HCT116 (cell line): ENCODE measurements at places on chromosomes 6 and 20. TPM values are rescaled to one million over a fixed set of nuclear protein-coding genes. Genes with fewer than 3 reads are reported as not detected.

CRYBG1 gene
- total RNA-seq, result 10.7 TPM

TMEM74B gene
- total RNA-seq, result 25.7 TPM

GRCh38 chr20:36261389-36262105 is 25.3 kb downstream of the AAR2 start:
- DNase-seq, result no peak

GRCh38 chr6:88171312-88171711 is 5.2 kb upstream of the CNR1 start:
- DNase-seq, result no peak

DNA sequence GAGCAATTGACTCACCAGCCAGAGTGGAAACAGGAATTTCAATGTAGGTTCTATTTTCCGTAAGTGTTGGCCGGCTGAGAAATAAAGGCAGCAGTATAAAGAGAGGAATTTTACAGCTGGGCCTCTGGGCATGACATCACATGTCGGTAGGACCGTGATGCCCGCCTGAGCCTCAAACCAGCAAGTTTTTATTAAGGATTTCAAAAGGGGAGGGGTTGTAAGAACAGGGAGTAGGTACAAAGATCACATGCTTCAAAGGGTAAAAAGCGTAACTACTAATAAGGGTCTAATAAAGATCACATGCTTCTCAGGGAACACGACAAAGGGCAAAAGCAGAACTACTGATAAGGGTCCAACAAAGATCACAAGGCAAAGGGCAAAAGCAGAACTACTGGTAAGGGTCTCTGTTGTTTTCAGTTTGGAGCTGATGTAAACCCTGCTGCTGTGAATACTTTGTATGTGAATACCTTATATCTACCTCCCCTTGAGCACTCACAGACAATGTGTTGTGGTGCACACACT is 9.0 kb upstream of the TULP4 start:
- DNase-seq, result no peak

- no peak for DNase-seq
Measured at GRCh38 chr6:116136933-116137340, 11.0 kb upstream of the COL10A1 start.
